Effector CD4-positive, alpha-beta T cell (primary cell): ENCODE measurements at places on chromosomes 5 and 9.

GRCh38 chr5:15105799-15106393 is 234.3 kb upstream of the ANKH start:
- no peak for DNase-seq

- peak; percentile 60 for DNase-seq
Measured at GRCh38 chr9:132411091-132411508, 1.1 kb downstream of the CFAP77 start.

- DNase-seq: no peak
Measured at GRCh38 chr9:78900500-78900899, 603.6 kb downstream of the PSAT1 start.

DNA sequence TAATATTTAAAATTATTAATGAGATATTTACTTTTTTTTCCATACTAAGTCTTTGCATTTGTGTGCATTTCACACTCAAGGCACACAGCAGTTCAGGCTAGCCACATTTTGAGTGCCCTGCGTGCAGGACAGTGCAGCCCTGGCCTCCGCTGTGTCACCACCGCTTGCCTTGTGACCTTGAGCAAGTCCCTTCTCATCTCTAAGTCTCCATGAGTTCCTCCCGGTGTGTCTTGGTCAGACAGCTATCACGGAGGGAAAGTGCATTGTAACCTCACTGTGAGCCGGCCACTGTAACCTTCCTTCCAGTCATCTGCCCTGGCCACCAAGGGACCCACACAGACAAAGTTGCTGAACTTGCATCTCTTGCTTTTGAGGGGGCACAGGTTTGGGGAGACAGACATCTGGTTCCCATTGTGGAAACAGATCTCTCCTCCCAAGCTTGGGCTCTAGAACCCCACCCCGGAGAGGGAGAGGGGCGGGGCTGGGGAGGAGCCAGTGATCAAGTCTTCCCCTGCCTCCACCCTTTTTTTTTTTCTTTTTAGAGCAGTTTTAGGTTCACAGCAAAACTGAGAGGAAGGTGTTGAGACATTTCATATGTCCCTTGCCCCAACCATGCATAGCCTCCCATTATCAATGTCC is 96.8 kb downstream of the C9orf50 start:
- DNase-seq: no peak

DNA sequence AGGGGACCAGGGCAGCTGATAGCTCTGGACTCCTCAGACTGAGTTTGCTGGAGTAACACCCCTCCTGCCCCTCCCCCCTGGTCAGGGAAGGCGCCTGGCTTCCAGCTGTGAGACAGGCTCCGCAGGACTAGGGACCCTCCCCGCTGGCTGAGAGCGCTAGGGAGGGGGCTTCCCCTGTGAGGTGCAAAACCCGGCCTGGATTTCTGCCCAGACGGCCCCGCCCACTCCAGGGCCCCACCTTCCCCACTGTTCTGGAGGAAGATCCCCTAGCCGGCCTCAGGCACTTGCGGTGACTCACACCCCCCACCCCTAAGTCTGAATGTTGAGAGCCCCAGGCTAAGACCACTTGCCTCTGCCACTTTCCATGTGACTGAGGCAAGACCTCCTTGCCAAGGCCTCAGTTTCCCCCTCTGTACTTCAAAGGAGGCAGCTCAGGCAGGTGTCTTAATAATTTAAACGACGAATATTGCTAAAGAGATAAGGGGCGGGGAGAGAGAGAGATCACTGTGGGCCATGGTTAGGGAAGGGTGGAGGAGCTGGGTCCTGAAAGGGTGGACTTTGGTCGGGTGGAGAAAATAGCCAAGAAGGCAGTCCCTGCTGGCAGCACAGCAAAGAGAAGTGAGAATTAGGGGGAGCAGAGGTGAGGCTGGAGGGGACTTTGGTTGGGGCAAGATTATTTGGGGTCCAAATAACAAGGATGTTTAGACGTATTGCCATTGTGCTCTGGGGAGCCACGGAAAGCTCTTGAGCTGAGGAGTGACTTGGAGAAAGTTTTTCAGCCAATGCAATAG is 1.0 kb upstream of the DAB2IP start:
- DNase-seq: no peak

DNA sequence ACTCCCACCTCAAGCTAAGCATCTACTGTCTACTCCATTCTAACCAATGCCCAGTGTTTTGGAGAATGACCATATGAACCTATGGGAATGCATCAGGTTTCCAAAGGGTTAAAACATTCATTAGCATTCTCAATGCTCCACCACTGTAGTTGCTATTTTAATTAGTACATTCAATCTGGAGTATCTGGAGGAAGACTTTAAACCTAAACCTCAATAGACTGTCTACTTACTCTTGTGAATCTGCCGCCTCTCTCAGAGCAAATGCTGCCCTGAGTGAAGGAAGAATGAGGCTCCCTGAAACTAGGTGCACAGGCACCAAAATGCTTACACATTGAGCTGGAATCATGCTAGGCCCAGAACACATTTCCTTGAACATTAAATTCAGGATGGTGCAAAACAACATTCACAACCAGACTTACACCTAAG is 2.0 kb downstream of the ENC1 start:
- DNase-seq: no peak

DNA sequence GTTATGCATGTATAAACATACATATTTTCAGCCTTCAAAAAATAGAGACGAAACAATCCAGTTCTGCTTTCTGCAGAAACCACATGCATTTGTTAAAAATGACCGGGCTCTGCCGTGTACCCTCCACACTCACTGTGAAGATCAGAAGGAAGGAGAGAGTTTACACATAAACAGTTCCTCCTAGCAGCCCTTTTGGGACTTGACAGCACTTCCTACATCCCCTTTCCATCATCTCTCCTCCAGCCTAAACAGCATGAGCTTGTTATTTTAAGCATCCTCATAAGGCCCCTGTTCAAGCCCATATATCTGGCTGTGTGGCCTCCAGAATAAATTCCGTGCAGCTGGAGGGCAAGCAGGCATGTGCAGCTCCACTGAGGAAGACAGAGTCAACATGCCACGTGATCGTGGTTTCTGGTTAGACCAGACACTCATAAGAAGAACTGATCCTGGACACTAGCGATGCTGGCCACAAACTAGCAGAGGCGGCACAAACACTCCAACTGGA is 42.2 kb downstream of the NIPAL4 start:
- DNase-seq: no peak

DNA sequence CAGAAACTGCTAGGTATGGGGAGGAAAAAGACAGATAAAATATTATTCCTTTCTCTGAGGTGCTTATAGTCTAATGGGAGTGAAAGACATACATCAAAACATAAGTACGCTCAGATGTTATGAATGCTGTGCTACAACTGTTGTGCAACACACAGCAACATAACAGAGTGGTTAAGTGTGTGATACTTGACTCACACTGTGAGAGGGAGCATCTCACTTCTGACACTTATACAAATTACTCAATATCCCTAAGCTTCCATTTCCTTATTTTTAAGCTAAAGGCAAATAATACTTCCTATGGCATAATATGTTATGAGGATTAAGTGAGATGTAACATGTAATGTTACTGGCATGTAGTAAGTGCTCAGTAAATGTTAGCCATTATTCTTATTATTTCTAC is 110.6 kb upstream of the FER start:
- no peak for DNase-seq

DNA sequence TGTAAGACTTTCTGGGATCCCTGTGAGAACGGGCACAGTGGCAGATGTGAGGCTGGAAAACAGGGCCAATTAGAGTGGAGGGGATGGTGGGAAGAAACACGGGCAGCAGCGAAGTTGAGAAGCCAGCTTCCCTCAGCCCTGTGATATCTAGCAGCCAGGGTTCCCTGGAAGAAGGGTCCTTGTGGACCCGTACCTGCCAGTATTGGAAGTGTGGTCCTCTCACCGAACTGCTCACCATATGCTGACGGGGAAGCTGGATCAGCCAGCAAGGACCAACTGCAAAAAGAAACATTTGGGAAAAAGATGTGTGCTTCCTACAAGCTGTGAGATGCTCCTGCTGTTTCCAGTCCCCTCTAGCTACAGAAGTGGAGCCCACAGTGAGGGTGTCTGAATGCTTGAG is 13.6 kb downstream of the CKMT2 start:
- DNase-seq: no peak

DNA sequence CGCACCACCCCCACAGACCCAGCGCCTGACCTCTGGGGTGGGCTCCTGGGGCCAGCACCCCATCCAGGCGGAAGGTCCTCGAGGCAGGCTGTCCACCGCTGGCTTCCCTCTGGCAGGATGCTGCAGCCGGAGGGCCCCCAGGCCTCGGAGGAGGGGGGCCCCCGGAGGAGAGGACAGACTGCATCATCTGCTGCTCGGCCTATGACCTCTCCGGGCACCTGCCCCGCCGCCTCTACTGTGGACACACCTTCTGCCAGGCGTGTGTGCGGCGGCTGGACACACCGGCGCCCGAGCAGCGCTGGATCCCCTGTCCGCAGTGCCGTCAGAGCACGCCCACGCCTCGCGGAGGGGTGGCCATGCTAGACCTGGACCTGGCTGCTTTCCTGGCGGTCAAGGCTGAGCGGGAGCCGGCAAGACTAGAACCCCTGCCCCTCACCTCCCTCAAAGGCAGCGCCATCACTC is 1.2 kb downstream of the RNF224 start:
- no peak for DNase-seq

DNA sequence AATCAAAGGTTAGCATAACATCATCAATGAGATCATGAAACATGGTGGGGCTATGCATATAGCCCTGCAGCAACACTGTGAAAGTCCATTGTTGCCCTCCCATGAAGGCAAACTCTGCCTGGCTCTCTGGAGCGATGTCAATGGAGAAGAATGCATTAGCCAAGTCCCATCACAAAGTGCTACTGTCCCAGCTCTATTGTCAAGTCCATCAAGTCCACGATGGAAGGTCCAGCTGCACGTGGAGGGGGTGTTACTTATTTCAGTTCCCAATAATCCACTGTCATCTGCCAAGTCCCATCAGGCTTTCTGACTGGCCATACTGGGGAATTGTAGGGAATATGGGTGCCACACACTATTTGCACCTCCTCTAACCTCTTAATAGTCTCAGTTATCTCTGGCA is 10.8 kb downstream of the DMAC1 start:
- no peak for DNase-seq

DNA sequence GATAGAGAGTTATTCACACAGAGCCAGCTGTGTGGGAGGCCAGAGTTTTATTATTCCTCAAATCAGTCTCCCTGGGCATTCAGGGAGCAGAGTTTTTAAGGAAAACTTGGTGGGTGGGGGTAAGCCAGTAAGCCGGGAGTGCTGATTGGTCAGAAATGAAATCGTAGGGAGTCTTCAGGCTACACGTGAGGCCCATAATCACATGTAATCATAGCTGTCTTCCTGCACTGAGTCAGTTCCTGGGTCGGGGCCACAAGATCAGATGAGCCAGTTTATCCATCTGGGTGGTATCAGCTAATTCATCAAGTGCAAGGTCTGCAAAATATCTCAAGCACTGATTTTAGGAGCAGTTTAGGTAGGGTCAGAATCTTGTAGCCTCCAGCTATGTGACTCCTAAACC is 10.8 kb upstream of the TTC39B start:
- no peak for DNase-seq

DNA sequence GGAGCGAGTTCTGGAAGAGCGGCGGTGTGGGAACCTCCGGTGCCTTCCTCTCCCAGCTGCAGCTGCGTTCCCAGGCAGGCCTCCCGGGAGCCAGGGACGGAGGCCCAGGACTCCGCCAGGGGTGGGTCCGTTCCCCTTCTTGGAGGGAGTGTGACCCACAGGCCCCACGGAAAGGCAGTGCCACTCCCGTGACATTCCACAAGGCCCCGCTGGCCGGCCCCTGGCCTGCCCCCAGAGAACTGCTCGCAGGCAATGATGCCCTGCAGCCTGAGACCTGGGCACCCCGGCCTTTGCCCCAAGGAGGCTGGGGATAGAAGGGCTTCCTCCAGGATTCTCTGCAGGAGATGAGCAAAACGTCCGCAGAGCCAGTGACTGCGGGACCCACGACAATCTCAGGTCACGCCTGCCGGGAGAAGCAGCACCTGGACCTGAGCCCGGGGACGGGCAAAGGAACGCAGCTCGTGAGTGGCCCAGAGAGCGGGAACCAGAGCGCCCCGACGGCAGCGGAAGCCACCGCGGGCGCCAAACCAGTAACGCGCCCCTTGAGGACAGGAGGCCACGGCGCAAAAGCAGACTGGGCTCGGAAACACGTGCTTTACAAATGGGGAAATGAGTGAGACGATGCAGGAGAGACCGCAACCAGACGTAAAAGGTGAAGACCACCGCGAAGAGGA is 9.3 kb downstream of the OBP2B start:
- no peak for DNase-seq

- no peak for DNase-seq
Measured at GRCh38 chr5:125786021-125786420, 637.2 kb upstream of the GRAMD2B start.

DNA sequence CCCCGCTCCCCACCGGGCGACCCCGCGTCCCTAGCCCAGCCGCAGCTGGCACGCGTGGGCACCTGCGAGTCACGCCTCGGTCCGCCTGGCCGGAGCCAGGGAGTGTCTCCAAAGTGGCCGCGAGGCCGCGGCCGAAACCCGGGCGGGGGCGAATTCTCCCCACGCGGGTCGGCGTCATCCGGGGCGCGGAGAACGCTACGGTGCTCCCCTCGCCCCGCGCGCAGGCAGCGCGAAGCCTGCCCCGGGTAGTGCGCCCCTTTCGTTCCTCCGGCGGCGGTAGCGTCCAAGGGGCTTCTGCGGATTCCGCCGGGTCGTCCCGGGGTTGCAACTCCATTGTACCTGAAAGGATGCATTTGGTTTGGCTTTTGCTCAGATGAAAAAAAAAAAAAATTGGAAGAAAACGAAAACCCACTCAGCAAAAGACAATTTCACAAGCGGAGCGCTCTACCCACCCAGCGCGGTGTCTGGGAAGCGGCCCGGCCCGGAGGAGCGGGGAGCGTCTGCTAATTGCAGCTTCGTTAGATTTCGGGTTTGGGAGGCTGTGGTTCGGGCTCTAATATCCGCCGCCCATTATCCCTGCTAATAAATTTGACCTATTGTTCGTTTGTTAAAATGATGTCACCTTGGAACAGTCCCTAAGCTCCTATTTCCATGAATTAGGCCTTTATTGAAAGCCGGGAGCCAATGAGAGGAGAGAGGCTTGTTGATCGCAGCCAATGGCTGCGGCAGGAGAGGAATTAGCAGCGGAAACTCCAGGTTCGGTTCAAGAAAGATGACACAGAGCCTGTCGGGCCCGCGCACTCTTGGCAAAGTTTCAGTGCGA is at the start of gene TLX3:
TSS of gene TLX3 (plus strand) at position 796 of the 823 bp plus-strand sequence. CDS start 118 bp downstream, outside the sequence.
- DNase-seq: no peak

DNA sequence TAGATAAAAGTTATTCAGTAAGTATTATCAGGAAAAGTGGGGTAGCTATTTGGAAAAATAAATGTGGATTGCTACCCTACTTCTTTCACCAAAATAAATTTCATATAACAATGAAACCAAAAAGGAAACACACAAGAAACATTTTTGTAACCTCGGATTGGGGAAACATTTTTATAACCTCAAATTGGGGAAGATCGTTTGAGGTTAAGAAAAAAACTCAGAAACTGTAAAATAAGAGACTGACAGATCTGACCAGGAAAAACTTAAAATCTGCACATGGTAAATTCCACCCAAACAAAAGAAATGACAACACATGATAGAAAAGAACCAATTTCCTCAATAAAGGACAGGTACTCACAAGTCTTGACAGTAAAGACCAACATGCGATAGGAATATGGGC is 13.5 kb downstream of the EFCAB9 start:
- no peak for DNase-seq

GRCh38 chr5:137995749-137996128 is 37.1 kb downstream of the FAM13B start:
- DNase-seq: no peak

- DNase-seq: no peak
Measured at GRCh38 chr5:178383301-178383918, 150.8 kb upstream of the PHYKPL start.

- no peak for DNase-seq
Measured at GRCh38 chr9:102225841-102226441, 487.5 kb upstream of the GRIN3A start.

- DNase-seq: no peak
Measured at GRCh38 chr9:98774746-98775145, 21.6 kb downstream of the ANKS6 start.
